ENCODE measurements at places on chromosomes 2 and 18.

DNA sequence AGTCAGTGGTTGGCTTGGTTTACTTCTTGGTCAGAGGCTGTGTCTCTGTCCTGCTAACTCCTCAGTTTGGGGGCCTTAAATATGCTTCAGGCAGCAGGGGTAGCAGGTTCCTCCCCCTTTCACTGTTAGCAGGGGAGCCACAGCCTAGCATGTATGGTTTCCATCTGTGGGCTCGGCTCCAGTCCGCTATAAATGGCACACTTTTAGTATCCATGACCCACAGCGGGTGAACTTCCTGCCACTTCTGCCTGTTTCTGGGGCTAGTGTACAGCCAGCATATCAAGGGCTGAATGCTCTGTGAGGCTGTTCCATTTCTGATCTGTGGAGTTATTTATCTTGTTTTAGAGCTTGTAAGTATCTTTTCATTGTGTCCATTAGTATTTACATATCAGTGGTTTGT lies 58.3 kb downstream of the MRPL33 start:
- DNase-seq: peak; percentile 57

DNA sequence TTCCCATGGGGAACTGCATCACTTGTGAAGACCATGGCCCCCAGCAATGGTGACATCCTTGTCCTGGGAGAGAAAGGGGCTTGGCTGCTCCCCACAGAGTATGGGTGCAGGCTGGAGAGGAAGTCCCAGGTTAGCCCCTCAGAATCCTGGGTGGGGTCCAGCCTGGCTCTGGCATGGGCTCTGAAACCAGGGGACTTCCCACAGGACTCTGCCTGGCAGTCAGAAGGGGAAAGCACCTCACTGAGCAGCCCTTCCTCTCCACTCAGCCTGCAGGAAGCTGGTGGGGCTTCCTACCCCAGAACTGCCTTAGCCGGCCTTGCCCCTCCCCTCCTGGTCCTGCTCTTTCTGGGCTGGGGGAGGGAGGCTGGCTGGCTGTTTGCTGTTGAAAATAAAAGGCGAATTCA lies 3.7 kb downstream of the NEURL3 start:
- no peak for DNase-seq

GRCh38 chr2:224271617-224272236 lies 130.2 kb downstream of the FAM124B start:
- DNase-seq: no peak

DNA sequence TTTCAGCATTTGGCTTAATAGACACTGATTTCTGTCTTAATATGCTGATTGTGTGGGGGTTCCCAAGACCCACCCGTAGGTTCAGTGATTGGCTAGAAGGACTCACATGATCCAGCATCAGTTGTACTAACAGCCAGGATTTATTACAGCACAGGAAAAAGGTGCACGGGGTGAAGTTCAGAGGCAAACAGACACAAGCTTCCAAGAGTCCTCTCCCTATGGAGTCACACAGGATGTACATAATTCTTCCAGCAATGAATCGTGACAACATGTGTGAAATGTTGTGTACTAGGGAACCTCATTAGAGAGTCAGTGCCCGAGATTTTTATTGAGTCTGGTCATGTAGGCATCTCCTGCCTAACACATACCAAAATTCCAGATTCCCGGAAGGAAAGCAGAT lies 52.8 kb downstream of the GALNT1 start:
- no peak for DNase-seq

GRCh38 chr2:65103013-65103715 lies 26.7 kb downstream of the RAB1A start:
- DNase-seq: no peak

DNA sequence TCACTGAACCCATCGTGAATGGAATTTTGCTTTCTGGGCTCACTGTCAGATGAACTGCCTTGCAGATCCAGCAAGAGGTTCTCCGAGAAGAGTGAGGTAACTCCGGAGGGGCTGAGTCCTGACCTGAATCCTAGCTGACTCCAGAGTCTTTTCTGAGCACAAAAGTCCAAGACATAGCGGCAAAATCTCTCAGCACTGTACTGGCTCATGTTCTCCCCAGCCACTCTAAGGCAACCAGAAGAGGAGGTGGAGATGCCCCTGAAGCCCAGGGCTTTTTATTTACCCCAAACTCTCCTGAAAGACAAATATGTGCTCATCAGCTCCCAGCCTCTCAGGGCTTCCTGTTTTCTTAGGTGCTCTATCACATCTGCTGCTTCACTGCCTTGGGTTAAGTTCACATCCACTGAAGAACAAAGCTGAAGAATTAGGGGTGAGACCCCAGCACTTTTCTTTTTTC lies 221.8 kb downstream of the MREG start:
- DNase-seq: peak; percentile 34

DNA sequence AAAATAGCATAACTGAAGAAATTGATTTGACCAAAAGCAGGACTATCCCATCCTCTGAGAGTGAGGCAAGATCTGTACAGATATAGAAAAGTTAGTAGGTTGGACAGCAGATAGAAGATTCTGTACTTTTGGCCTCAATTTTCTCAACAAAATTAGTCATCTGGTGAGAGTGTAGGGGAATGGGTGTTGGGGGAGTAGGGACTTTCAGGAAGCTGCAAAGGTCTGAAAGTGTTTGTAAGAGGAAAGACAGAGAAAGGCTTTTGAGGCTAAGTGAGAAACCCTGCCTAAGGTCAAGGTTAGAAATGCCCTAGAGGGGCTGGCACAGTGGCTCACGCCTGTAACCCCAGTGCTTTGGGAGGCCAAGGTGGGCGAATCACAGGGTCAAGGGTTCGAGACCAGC lies 40.3 kb downstream of the DAPL1 start:
- DNase-seq: peak; percentile 15

DNA sequence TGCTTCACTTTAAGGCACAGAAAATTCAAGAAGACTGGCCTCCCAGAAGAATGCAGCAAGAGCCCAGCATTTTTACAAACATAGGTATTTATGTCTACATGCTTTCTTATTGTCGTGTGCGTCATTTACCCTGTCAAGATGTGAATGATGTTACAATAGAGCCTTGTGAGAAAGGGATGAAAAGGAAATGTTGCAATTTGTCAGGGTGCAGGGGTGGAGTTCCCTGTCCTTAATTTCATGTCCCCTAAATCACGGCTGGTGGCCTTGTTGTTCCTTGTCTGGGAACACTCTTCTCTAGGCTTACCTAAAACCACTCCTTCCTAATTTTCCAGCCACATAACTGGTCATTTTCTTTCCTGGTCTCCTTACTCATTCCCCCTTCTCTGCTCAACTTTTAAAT lies 194.2 kb downstream of the TXNL1 start:
- no peak for DNase-seq

- DNase-seq: no peak
Measured at GRCh38 chr18:3760741-3761140, 310.8 kb downstream of the TGIF1 start.

GRCh38 chr2:47336259-47337238 lies 66.4 kb upstream of the MSH2 start:
- no peak for DNase-seq

DNA sequence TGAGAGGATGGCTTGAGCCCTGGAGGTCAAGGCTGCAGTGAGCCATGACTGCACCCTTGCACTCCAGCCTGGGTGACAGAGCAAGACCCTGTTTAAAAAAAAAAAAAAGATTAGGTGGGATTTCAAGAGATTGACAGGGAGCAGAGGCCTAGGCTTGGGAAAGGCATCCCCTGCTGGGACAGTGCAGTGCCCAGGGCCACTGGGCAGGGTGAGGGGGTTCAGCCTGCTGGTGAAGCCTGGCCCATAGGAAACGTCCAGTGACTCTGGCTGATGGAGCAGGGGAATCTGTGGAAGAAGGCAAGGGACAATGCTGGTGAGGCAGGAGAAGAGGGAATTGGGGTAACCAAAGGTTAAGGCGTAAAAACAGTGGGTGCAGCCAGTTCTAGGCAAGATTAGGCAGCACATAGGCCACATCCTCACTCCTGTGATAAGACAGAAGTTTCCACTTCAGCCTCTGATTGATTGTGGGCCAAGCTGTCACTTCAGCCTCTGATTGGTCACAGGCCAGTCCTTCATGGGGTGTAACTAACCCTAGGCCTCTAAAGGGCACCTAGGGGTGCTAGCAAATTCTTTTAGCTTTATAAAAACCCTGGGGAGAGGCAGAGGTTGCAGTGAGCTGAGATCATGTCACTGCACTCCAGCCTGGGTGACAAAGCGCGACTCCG lies 128.6 kb downstream of the MSH2 start:
- no peak for DNase-seq

- DNase-seq: peak; percentile 37
Measured at GRCh38 chr2:217429981-217430500, 570.2 kb upstream of the TNP1 start.

DNA sequence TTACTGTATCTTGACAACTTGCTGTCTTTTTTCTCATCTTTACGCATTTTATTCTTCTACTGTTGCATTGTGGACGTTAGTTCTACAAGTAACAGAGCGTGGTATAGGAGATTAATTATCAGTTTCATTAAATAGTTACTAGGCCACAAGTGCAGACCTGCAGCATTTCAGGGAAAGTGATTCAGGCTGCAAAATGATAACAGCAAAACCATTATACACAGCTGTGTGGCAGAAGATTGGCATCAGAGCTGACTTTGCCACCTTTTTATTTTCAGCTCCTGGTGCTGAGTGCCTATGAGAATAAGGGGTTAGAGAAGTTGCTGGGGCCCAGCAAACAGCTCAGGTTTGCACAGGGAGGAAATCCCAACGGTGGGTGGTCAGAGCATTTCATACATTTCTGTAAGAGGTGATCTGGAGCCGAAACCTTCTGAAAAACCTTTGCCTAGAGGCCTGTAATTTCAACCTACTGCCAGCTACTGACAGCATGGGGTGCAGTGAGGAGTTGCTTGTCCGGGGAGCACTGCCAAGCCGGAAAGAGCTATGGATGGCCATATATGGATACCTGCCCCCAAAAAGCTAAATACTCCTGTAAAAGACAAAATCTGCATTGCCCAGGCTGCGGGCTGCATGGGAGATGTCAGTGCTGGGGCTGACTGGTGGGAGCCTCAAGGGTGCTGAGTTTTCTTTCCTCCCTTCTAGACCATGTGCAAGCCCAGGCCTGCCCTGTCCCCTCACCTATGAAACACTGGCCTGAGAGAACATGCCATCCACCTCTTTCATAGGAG lies 2.7 kb upstream of the CCBE1 start:
- DNase-seq: no peak

- no peak for DNase-seq
Measured at GRCh38 chr2:73285159-73285739, 971 bp upstream of the FBXO41 start.

- peak; percentile 63 for DNase-seq
Measured at GRCh38 chr18:475202-476031, 25.1 kb downstream of the COLEC12 start.

DNA sequence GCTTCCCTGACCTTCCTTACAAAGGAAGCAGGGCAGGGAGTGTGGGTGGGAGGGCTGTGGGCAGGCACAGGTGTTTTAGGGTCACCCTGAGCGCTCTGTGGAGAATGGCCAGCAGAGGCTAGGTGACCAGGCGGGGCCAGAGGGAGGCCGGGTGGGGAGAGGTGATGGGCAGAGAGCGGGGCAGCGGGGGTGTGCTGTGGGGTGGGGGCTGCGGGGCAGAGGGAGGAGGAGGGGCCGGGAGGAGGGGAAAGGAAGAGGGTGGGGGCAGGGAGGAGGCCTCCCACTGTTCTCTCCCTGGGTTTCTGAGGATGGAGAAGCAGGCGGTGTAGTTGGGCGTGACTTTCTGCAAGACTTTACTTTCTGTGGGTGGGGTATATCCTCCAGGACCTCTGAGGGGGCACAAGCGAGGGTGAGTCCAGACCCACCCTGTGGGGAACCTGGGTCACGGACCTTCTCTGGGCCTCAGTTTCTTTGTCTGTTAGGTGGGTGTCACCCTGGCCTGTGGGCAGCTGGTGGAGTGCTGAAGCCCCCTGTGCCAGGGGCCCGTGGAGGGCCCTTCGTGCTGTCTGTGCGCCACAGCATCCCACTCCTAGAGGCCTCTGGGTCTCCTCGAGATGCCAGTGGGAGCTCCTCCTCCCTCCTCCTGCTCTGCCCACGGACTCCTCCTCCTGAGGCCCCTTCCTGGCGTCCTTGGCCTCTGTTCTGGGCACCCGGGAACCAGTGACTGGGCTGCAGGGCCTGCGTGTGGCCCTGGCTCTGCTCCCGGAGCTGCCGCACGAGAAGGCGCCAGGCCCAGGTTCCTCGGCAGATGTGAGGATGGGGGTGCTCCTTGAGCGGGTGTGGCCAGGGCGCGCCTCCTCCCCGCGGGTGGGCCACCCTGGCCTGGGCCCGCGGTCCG lies 6.3 kb upstream of the NEU4 start:
- no peak for DNase-seq
